GM23248 (cell line): ENCODE measurements at places on chromosomes 12 and 14.

GRCh38 chr12:106581543-106582248 is 1.1 kb upstream of the RFX4 start:
- peak; percentile 50 for DNase-seq

DNA sequence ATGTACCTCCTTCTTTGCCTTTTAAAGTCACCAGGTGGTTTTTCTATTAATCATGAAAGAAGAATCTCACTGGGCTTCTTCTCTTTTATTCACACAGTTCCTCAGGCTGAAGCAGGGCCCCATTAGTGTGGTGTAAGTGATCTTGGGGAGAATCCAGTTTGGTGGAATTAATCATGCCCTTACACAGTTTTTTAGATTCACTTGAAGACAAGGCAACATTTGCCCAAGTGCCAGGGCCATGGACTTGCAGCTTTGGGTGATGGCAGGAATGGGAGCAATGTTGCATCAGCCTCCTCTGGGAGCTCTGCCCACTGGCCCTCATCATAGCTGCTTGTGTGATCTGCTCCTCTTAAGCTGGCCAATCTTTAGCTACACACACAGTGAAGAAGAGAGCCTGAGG is 33.8 kb downstream of the KCNK10 start:
- peak; percentile 55 for DNase-seq

- DNase-seq: no peak
Observed at GRCh38 chr12:106757623-106758348, 16.7 kb upstream of the RIC8B start.

- peak; percentile 69 for DNase-seq
Observed at GRCh38 chr14:60989599-60989998, 8.6 kb downstream of the SLC38A6 start.

- no peak for DNase-seq
Observed at GRCh38 chr12:94059394-94060368, 88.7 kb upstream of the PLXNC1 start.

DNA sequence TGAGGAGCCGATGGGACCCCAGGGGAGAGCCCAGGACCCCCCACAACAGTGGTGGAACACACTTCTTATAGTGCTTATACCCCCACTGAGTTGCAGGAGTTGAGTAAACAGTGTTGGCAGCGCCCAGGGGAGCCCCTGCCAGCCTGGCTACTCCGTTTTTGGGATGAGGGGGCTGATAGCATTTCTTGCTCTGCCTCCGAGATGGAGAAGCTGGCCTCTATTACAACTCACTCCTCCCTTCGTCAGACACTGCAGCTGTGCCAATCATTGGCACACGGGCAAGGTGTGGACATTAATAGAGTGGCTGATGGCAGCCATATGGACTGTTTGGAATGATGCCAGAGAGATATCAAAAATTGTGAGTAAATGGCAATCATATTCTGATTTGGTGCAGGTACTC is 94.9 kb upstream of the TMPO start:
- no peak for DNase-seq

DNA sequence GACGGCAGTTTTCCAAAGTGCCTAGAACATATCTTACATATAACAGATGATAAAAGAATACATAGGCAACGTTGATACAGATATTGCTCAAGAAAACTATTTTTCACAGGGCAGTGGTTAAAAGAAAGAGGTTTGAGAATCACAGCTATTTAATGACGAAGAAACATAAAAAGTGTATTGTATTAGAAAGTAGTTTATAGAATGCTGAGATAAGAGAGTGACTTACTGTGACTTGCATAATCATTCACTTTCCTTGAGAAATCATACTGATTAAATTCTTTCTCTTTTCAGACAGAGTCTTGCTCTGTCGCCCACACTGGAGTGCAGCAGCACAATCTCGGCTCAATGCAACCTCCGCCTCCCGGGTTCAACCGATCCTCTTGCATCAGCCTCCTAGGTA is 57.7 kb downstream of the PPP1R12A start:
- no peak for DNase-seq

DNA sequence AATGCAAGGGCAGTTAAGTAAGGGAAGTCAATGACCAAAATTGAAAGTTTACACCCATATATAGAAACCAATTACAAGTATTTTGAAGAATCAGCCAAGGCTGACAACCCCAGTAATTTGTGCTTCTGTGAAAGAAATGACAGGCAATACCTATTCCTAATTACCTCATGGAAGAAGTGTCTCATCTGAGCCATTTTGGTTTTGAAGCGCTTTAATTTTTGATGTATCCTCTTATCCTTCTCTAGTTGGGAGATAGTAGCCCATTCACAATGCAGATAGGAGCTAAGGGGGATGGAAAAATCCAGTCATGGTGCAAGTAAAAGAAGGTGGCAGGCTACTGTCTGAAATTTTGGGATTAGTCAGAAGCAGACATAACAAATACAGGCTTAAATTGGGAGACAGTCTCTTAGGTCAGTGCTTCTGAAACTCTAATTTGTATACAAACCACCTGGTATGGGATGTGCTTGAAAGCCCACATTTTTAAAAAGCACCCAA is 30.4 kb upstream of the SUPT16H start:
- DNase-seq: no peak

GRCh38 chr14:81178063-81178462 is 42.7 kb downstream of the GTF2A1 start:
- no peak for DNase-seq

DNA sequence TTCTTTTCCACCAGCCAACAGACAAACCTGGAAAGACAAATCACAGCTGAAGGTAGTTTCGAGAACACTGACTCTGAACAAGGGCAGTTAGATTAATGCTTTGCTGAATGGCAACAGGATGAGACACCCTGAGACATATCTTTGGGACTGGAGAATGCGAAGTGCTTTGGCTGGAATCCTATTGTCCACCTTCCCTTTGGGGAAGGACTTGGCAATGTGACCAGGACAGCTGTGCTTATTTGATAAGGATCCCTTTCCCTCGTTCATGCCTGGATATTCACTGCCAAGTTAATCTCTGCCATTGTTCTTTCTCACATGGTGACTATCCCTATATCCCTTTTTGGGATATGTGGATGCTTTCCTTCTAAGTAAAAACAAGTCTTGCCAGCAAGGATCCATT is 537.1 kb upstream of the SEL1L start:
- no peak for DNase-seq

- DNase-seq: peak; percentile 52
Observed at GRCh38 chr12:91326058-91327027, 143.7 kb upstream of the DCN start.

DNA sequence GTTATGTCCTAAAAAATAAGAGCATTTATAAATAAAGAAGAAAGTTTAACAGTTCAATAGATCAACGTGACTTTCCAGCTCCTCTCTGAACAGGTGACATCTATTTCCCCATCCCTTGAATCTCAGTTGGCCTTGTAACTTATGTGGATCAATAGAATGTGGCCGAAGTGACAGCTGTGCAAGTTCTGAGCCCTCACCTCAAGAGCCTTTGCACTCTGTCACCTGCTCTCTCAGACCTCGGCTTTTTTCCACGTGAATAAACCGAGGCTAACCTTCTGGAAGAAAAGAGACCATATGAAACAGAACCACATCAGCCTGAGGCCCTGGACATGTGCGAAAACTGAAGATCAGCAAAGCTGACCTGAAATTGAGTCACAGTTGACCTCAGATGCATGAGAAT is 253.0 kb downstream of the DAD1 start:
- DNase-seq: no peak

GRCh38 chr12:15887043-15887817 is 5.0 kb downstream of the STRAP start:
- no peak for DNase-seq

DNA sequence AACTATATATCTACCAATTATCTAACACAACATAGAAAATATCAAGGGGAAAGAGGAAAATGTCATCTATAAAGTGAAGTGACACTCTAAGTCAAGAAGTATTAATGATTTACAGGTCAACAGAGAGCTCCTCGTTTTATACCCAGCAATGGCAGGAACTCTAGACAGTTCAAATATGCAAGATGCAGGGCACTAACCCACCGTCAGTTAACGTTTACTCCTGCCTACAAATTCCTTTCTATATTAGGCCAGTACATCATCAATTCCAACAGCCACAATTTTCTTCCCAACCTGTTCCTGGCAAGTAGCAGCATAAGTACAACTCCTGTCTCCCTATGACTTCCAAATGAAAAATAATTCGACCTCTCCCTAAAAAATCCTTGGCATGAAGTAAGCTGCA is 9.0 kb upstream of the KANSL2 start:
- no peak for DNase-seq

DNA sequence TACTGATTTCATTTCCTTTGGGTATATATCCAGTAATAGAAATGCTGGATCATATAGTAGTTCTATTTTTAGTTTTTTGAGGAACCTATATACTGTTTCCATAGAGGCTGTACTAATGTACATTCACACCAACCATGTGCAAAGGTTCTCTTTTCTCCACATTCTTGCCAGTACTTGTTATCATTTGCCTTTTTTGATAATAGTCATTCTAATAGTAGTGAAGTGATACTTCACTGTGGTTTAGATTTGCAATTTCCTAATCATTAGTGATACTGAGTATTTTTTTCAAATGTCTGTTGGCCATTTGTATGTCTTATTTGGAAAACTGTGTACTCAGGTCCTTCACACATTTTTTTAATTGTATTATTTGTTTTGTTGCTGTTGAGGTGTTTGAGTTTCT is 148.2 kb upstream of the NAV3 start:
- DNase-seq: no peak

DNA sequence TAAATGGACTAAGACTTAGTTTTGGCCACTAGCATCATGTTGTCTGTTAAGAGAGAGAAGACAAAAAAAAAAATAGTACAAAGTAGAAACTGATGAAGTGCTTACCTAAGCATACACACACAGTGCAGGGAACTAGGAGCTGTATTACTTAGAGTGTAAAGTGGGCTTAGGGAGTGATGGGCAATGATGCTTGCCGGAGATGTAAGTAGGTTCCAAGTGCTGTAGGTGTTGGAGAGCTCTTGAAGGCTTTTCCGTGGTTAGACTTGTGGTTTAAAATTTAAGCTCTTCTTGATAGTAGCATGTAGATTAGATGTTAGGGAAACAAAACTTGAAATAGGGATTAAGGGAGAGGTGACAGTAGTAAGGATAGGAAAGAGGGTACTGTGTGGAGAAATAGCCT is 34.7 kb downstream of the MIA2 start:
- peak; percentile 49 for DNase-seq

DNA sequence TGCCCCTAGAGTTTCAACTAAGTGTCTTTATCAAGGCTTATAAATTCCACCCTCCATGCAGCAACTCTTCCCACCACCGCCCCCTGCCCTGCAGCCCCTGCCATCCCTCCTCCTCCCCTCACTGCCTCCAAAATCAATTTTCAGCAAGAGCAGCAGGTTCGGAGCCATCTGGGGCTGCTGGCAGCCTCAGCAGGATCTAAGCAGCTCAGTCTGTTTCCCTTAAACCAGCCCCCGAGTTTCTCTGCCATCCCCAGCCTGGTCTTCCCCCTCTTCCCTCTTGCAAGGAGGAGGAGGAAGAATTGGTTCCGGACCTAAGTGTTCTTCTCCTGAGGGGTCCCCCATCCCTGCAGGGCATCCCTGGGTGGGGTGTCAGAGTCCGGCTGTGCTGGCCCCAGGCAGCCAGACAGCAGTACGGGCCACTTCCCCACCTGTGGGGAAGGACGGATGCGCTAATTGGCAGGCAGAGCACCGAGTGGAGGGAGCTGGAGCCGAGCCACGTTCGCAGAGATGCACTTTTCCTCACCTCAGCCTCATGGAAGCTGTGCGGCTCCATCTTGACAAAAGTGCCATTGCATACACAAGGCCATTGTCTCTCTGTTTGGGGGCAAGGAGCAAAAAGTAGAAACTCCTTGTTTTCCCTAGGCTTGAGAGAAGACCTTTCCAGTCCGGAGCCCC is 189.3 kb downstream of the KCNA5 start:
- DNase-seq: no peak

- DNase-seq: no peak
Observed at GRCh38 chr12:47769234-47770085, 3.6 kb upstream of the SLC48A1 start.

DNA sequence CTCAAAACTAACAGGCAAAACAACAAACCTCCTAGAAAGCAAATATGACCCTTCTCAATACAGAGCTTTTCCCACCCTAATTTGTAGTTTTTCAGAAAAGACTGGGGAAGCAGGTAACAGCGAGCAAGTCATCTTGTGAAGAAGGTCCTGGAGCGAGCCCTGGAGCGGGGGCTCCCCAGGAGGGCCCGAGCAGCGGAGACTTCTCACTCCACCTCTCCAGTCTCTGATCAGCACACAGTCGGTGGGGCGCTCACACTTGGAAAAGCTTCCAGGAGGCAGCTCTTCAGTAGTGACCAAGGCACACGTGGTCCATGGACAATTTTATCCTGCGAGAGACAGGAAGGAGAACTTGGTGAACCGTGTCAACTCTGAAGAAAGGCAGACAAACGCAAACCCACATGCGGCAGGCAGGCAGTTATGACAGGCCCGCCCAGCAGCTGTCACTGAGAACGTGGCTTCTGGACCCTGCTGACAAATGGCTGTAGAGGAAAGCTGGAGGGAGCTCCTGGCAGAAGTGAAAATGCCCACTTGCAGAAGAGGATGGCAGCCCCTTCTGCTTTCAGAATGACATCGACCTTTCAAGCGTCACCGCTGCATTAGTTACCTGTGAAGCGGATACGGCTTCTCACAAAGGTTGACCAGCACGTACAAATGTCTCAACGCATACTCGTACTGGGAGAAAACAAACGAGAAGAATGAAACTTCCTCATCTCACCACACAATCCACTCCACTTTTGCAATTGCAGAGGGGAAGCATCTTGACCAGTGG is 44.2 kb downstream of the LGMN start:
- DNase-seq: no peak

DNA sequence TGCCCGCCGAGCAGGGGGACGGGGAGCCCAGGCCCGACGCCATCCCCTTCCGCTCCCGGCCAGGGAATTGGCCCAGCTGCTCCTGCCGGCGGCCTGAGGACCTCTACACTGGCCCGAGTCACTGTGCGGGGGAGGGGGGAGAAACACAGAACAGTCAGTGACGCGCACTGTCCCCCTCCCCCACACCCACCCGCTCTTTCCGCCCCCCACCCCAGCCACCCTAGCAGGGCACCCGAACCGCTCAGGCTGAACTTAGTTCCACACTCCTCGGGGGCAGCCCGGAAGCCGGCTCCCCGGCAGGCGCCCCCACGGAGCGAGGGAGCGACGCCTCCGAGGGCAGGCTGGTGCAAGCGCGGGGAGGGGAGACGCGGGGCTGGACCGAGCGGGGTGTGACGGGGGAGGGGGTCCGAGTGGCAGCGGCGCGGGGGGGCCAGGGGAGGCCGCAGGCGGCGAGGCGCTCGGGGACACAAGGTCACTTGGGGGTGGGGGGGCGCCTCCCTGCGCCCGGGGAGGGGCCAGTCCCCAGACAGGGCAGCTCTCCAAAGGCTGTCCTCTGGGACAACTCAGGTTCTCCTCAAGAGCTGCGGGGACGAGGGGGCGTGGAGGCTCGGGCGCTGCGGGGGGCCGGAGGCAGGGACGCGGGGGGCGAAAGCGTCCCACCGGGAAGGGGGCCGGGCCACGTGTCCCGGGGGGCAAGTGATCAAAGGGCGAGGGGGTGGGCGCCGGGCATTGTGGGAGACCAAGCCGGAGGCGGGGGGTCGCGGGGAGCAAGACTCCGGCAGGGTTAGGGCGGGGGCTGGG is 648 bp downstream of the CHD4 start:
- peak; percentile 76 for DNase-seq

- no peak for DNase-seq
Observed at GRCh38 chr12:89424389-89424788, 72.1 kb upstream of the DUSP6 start.
